ENCODE measurements at places on chromosomes 7 and 10. TPM values are rescaled to one million over a fixed set of nuclear protein-coding genes. Genes with fewer than 3 reads are reported as not detected.

DNA sequence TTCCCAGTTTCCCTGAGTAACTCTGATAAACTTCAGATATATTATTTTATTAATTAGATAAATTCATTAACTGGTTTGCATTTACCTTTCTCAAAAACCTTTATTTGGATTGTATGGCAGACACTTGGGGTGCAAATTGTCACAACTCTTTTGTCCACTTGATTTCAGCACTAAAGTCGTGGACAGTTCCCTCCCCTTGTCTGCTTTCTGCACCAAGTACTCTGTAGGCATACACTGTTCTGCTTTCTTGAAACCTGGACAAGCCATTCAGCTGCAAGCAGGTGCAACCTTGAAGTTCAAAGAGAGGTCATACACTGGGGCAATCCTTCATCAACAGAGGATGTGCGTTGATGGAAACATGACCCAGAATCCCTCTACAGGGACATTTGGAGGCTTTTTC lies 162.9 kb downstream of the ARL5B start:
- DNase-seq, result peak; percentile 32

GRCh38 chr7:5439572-5440496 lies 16.2 kb upstream of the TNRC18 start:
- no peak for DNase-seq

The GLI3 gene
- total RNA-seq, result 141 TPM

The OGDHL gene
- 10.6 TPM for total RNA-seq
